ENCODE measurements at places on chromosomes 3 and 15.
A peak's percentile ranks its signal among the peaks of the same experiment; 100 is the strongest.

DNA sequence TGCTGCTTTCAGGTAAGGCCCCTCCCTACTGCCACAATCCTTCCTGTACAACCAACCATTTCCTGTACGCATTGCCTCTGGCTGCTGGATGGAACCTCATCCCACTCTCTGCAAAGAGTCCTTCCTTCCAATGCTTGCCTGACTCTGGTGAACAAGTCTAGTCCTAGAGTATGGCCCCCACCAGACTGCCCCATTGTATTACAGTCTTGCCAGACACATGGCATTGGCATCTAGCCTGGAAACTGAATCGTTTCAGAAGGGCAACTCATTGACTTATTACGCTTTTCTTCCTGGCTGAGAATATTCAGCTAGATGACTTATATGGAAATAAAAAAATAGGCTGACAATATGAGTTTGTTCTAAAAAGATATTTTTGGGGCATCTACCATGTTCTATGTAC is 170.3 kb downstream of the SUCLG2 start:
- H3K27ac ChIP-seq, result no peak overlapping the region
- no peak for DNase-seq
- H3K4me3 ChIP-seq, result no peak overlapping the region

DNA sequence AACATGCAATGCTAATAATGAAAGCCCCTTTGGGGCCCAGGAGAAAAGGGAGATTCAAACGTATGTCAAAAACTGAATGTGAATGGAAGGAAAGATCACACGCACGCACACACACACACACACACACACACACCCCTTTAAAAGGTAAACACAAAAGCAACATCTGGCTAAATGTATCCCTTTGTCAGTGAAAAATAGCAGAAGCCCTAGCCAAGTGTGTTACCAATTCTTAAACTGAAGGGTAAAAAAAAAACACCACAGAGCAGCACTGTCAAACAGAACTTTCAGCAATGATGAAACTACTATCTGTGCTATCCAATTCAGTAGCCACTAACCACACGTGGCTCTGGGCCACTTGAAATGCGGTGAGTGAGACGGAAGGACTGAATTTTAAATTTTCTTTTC is 4.9 kb downstream of the RFTN1 start:
- H3K36me3 ChIP-seq, result peaks cover 3% of the 10 kb centered on the region
- peaks cover 4% of the 10 kb centered on the region for H3K4me1 ChIP-seq
- H3K4me3 ChIP-seq, result no peak overlapping the region
- H3K27me3 ChIP-seq, result no peaks in the 10 kb centered on the region

- H3K4me1 ChIP-seq, result no peaks in the 10 kb centered on the region
- no peak overlapping the region for H3K4me3 ChIP-seq
- H3K36me3 ChIP-seq, result peaks cover 8% of the 10 kb centered on the region
- no peak for DNase-seq
- no peak overlapping the region for H3K27ac ChIP-seq
- no peaks in the 10 kb centered on the region for H3K27me3 ChIP-seq
These were observed 25.7 kb downstream of the TUBGCP5 start for GRCh38 chr15:23013681-23014080.

DNA sequence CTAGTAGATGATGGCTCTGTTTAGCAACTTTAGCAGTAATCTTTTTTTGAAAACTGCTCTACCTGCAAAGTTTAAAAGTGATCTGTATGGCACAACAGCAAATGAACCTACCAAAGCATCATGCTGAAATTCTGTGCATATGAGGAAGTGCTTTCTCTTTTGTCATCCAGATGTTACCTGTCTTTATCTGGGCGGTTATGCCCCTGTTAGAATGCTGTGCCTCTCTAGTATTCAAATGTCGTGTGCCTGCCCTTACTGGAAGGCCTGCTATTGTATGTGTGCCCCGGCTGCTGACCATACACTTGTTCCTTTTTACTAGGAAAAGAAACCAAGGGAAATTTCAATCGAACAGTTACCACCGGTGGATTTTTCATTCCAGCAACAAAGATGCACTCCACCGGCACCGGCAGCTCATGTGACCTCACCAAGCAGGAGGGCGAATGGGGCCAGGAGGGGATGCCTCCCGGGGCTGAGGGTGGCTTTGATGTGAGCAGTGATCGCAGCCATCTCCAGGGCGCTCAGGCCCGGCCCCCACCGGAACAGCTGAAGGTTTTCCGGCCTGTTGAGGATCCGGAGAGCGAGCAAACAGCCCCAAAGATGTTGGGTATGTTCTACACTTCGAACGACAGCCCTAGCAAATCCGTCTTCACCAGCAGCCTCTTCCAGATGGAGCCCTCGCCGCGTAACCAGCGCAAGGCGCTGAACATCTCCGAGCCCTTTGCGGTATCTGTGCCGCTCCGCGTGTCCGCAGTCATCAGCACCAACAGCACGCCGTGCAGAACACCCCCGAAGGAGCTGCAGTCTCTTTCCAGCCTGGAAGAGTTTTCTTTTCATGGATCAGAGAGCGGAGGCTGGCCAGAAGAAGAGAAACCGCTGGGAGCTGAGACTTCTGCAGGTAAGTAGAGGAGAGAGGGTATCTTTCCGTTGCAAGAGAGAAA is 61.6 kb downstream of the TMEM39A start:
- peaks cover 3% of the 10 kb centered on the region for H3K36me3 ChIP-seq
- DNase-seq, result no peak
- no peaks in the 10 kb centered on the region for H3K4me1 ChIP-seq
- no peak overlapping the region for H3K27ac ChIP-seq
- H3K4me3 ChIP-seq, result no peak overlapping the region

DNA sequence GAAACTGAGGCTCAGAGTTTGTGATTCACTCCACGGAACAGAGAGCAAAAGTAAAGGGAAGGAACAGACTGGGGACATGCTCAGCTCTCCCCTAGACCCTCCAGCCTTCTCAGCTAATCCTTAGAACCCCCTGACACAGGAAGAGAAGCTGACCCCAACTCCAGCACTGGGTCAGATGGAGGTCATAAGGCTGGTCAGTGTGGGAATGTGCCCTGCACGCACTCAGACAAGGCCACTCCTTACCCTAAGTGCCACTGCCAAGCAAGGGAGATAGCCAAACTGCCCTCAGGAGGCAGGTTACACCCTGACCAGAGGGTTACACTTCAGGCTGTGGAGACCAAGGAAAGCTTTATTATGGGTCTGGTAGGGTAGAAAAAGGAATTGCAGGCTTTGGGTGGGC is 1.2 kb downstream of the RPL29 start:
- peak overlapping the region; percentile 8 for H3K27ac ChIP-seq
- no peak overlapping the region for H3K4me3 ChIP-seq
- H3K4me1 ChIP-seq, result no peaks in the 10 kb centered on the region
- peaks cover 4% of the 10 kb centered on the region for H3K36me3 ChIP-seq
- DNase-seq, result no peak

DNA sequence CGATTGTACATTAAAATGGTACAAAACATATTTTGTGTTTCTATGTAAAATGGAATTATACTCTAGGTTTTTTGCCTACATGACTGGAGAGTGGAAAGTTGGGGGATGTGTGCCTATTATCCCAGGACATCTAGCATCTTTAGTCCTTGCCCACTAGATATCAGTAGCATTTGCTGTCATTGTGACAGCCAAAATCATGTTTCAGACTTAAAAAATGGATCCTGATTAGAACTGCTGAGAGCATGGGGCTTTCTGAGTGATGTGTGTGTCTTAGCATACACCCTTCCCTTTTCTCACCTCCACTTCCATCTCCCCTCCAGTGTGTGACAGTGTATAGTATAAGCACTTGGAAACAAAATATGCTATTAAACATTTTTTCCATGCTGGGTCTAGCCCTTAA is 13.3 kb downstream of the ARMC8 start:
- no peaks in the 10 kb centered on the region for H3K27me3 ChIP-seq
- no peak overlapping the region for H3K4me3 ChIP-seq
- peaks cover 1% of the 10 kb centered on the region for H3K36me3 ChIP-seq
- no peak for DNase-seq
- H3K27ac ChIP-seq, result no peak overlapping the region

DNA sequence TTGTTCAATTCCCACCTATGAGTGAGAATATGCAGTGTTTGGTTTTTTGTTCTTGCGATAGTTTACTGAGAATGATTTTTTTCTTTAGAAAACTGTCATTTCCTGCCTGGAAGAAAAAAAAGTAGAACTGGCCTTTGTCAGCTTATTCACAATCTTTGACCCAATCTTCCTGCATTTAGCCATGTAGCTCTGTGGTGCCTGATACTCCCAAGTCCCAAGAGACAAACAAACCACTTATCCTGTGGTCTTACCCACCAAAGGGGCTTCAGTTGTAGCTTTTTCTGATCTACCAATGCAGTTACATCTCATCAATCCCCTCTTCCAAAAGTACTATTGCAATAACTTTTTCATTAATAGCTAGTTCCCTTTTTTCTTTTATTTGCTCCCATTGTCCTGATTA is 444.6 kb downstream of the GRM7 start:
- H3K27me3 ChIP-seq, result no peaks in the 10 kb centered on the region
- H3K4me1 ChIP-seq, result peaks cover 5% of the 10 kb centered on the region
- H3K4me3 ChIP-seq, result no peak overlapping the region

- H3K4me3 ChIP-seq, result no peak overlapping the region
- no peak overlapping the region for H3K27ac ChIP-seq
- H3K4me1 ChIP-seq, result peaks cover 3% of the 10 kb centered on the region
These were observed 318.2 kb upstream of the SEMA6D start for GRCh38 chr15:47399100-47399499.

DNA sequence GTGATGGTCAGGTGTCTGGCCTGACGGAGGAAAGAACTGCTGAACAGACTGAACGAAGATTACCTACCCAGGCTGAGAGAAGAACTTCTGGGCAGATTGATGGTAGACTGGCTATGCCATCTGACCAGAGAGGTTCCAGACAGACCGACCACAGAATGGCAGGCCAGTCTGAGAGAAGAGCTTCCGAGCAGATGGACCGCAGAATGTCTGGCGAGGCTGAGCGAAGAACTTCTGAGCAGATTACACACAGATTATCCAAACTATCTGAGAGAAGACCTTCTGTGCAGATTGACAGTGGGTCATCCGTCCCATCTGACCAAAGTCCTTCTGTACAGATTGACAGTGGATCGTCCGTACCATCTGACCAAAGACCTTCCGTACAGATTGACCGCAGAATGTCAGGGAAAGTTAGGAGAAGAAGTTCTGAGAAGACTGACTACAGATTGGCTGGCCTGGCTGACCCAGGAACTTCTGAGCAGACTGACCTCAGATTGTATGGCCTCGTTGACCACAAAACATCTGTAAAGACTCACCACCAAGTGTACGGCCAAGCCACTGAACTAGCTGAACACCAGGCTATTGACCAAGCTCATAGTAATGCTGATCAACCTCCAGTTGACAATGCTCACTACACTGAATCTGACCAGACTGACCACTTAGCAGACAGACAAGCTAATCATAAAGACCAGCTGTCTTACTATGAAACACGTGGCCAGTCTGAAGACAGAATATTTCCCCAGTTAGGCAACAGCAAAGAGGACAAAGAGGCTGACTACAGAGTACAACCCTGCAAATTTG is 812 bp downstream of the TEX55 start:
- no peak overlapping the region for H3K27ac ChIP-seq
- H3K4me3 ChIP-seq, result no peak overlapping the region
- H3K27me3 ChIP-seq, result no peaks in the 10 kb centered on the region

GRCh38 chr3:117875887-117876286 is 1158.8 kb downstream of the IGSF11 start:
- no peak overlapping the region for H3K27ac ChIP-seq
- DNase-seq, result no peak
- no peaks in the 10 kb centered on the region for H3K4me1 ChIP-seq
- H3K36me3 ChIP-seq, result no peaks in the 10 kb centered on the region
- H3K4me3 ChIP-seq, result no peak overlapping the region

- H3K4me3 ChIP-seq, result no peak overlapping the region
- no peaks in the 10 kb centered on the region for H3K36me3 ChIP-seq
- no peak overlapping the region for H3K27ac ChIP-seq
- no peaks in the 10 kb centered on the region for H3K4me1 ChIP-seq
- H3K27me3 ChIP-seq, result no peaks in the 10 kb centered on the region
- DNase-seq, result no peak
These were observed 11.9 kb downstream of the PRKAR2A start for GRCh38 chr3:48835650-48836366.

DNA sequence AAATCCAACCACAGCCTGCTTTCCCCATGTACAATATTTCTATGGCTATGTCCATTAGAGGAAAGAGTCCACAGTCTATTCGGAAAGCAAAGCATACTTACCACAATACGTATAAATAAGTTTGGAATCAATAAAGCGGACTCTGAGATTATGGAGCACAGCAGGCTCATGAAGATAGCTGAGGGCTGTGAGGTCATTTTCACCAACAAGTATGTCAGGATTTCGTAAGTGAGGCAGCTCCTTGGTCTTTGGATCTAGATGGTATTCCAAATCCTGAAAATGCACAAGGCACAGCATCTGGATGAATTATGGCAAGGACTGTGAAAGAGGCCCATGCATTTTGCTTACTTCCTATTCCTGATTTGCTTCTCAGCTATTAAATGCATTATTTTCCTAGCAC is 100.4 kb downstream of the MYO5A start:
- no peak for DNase-seq
- no peak overlapping the region for H3K4me3 ChIP-seq
- no peaks in the 10 kb centered on the region for H3K27me3 ChIP-seq
- H3K36me3 ChIP-seq, result no peaks in the 10 kb centered on the region
- no peaks in the 10 kb centered on the region for H3K4me1 ChIP-seq
- no peak overlapping the region for H3K27ac ChIP-seq

DNA sequence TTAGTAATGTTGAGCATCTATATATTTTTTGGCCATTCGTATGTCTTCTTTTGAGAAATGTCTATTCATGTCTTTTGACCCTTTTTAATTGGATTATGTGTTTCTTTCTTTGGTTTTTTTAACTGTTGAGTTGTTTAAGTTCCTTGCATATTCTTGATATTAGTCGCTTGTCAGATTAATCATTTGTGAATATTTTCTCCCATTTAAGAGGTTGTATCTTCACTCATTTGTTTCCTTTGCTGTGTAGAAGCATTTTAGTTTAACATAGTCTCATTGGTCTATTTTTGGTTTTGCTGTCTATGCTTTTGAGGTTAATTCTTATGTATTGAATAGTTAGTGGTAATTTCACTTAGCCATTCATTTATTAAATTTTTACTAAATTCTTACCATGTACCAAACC is 283.8 kb downstream of the ZPLD1 start:
- no peak overlapping the region for H3K4me3 ChIP-seq
- H3K27me3 ChIP-seq, result no peaks in the 10 kb centered on the region
- no peaks in the 10 kb centered on the region for H3K36me3 ChIP-seq
- H3K27ac ChIP-seq, result no peak overlapping the region
- DNase-seq, result no peak

- H3K36me3 ChIP-seq, result no peaks in the 10 kb centered on the region
- no peak overlapping the region for H3K27ac ChIP-seq
- DNase-seq, result no peak
- H3K27me3 ChIP-seq, result no peaks in the 10 kb centered on the region
- H3K4me3 ChIP-seq, result no peak overlapping the region
These were observed 97.4 kb downstream of the ST6GAL1 start for GRCh38 chr3:187027531-187028278.

Measured in aorta (tissue), 5 donors.